Activated T-cell treated with anti-CD3 and anti-CD28 coated beads, Interleukin-2, amount 50 U/mL, for 4 hours (primary cell): ENCODE measurements at places on chromosomes 2 and 18.

GRCh38 chr18:69885841-69886531 is 61.7 kb downstream of the CD226 start:
- peak; percentile 13 for DNase-seq

DNA sequence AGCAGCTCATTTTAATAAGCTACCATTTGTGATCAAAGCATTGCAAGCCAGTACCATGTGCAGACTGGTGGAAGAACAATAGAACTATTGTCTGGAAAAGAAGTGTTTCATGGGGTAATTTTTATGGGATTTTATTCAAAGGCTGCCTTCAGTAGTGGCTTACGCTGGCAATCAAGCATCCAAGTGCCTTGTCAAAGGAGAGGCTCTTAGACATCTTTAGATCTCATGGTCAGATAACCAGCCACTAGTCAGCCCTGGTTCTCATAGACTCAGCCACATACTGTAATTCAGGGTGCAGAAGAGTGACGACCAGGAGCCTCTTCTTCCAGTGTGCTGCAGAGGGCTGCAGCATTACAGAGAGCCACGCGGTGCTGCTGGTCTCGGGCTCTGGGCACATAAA is 98.5 kb upstream of the NOSTRIN start:
- no peak for DNase-seq

GRCh38 chr2:1739961-1740715 is 4.2 kb downstream of the PXDN start:
- no peak for DNase-seq

- DNase-seq, result no peak
Measured at GRCh38 chr2:65877331-65878010, 445.1 kb upstream of the SPRED2 start.

- no peak for DNase-seq
Measured at GRCh38 chr2:188813857-188814256, 160.3 kb upstream of the COL3A1 start.

GRCh38 chr18:35227254-35227653 is 13.6 kb upstream of the ZNF397 start:
- DNase-seq, result no peak

DNA sequence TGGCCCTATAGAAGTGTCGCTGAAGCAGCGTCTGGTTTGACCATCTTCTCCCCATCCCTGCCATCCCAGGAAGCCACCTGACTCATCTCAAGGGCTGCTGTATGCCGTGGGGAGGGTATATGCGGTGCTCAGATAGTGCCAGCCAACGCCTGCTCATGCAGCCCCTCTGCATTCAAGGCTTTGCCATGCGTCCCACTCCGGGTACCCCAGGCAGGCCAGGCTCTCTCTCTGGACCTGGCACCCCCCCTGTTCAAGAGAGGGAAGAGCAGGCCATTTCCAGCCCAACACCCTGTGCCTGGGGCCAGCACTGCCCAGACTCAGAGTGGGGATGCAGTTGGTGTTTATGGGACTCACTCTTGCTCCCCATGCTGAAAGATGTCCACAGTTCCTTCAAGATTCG is 130.0 kb downstream of the GLI2 start:
- no peak for DNase-seq

DNA sequence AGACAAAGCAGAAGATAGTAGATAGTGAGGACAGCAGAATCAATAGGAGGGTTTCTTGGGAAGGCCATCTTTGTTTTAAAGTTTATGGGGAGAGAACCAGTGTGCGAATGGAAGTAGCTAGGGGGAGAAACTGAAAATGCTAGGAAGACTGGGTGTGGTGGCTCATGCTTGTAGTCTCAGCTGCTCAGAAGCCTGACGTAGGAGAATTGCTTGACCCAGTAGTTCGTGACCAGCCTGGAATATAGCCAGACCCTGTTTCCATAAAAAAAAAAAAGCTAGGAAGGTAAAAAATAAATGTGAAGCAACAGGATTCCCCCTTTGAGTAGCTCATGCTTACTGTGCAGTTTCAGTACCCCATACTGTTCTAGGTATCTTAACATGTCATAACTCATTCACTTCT is 19.2 kb upstream of the DRC1 start:
- DNase-seq, result no peak

DNA sequence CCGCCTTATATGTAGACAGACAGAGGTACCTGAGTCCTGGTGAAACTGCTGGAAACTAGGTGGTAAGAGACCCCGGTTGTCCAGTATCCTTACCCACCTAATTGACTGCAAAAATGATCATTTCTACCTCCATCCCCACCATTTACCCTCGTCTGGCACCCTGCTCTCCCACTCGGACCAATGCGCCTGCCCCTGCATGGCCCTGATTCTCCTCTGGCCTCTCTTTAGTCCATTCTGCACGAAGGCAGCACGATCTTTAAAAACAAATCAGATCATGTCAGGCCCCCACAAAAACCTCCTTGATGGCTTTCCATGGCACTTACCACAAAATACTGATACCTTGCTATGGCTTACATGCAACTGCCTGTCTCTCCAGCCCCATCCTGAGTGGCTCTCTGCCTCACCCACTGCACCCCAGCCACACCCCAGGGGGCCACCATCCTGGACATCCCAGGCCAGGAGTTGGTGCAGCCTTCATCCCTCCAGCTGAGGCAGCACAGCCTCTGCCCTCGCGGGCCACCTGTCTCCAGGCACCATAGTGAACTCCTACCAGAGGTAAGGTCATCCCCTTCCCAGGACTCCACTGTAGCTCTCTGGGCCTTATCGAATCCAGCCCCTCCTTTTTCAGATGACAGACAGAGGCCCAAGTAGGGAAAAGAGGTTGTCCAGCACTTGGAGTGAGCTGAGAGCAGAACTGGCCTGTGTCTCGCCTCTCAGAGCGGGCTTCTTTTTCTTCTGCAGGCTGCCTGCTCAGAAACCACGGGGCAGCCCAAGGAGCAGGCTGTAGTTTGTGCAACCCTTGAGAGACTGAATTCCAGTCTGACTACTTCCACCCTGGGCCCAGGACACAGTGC is 12.3 kb upstream of the CIB4 start:
- no peak for DNase-seq

DNA sequence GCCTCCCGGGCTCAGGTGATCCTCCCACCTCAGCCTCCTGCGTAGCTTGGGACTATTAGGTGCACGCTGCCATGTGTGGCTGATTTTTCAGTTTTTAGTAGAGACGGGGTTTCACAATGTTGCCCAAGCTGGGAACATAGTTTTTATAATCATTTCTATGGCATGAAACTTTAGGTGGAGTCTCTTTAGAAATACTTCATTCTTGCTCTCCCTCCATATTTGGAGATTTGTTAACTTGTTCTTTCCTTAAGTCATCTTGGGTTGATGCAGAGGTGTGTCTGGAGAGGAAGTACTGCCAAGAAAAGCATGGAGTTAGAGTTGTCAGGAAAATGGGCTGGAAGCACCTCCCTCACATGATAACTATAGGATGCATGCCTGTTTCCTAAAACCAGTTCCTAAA is 17.4 kb downstream of the ZNF532 start:
- DNase-seq, result no peak
